Right lobe of liver (tissue), 6 donors: ENCODE measurements at places on chromosomes 16 and 17. TPM values are rescaled to one million over a fixed set of nuclear protein-coding genes. Genes with fewer than 3 reads are reported as not detected.

Gene ADAD2
- total RNA-seq, result 0.87 TPM

Gene CDK5R1
- 0.53 TPM for total RNA-seq

Gene CYGB
- 3.0 TPM for total RNA-seq

Gene NPB
- total RNA-seq, result 0.44 TPM

Gene MYH8
- total RNA-seq, result not detected

Gene KATNIP
- 8.3 TPM for total RNA-seq

Gene MMP28
- 0.28 TPM for total RNA-seq

Gene IRX5
- not detected for total RNA-seq

Gene NAE1
- total RNA-seq, result 16.4 TPM

Gene ANKRD40CL
- not detected for total RNA-seq

Gene NUP88
- 33.0 TPM for total RNA-seq

Gene LITAFD
- not detected for total RNA-seq

Gene TLCD2
- 3.5 TPM for total RNA-seq

Gene PDK2
- 46.3 TPM for total RNA-seq

Gene CACNA1H
- total RNA-seq, result 3.9 TPM

Gene CCR7
- 0.12 TPM for total RNA-seq

Gene MT1M
- total RNA-seq, result 569 TPM

Gene PPY
- not detected for total RNA-seq

Gene OTOA
- not detected for total RNA-seq

Gene DERL2
- 44.3 TPM for total RNA-seq

Gene RASL10B
- total RNA-seq, result 2.4 TPM

Gene FOXN1
- total RNA-seq, result not detected

Gene LRRC36
- total RNA-seq, result not detected

Gene RFNG
- total RNA-seq, result 44.4 TPM

Gene VKORC1
- total RNA-seq, result 297 TPM

Gene MTSS2
- total RNA-seq, result 61.8 TPM

Gene STH
- not detected for total RNA-seq

Gene PDP2
- total RNA-seq, result 9.7 TPM

Gene SLC12A3
- not detected for total RNA-seq

Gene CASKIN2
- 11.1 TPM for total RNA-seq

Gene HSF4
- total RNA-seq, result 10.4 TPM

Gene HNF1B
- total RNA-seq, result 5.7 TPM

Gene IGSF6
- total RNA-seq, result 4.4 TPM

Gene PRR35
- not detected for total RNA-seq

Gene SBK1
- total RNA-seq, result 0.05 TPM

Gene MED31
- total RNA-seq, result 3.5 TPM

Gene MGAT5B
- not detected for total RNA-seq

Gene TNS4
- not detected for total RNA-seq

Gene NHLRC4
- 0.28 TPM for total RNA-seq

Gene LAT
- 2.1 TPM for total RNA-seq

Gene GAST
- not detected for total RNA-seq

Gene VWA3A
- not detected for total RNA-seq

Gene TPSD1
- not detected for total RNA-seq

Gene COL1A1
- 32.3 TPM for total RNA-seq
